ENCODE measurements at places on chromosomes 6 and 20.

GRCh38 chr20:45545754-45546453 lies 1.3 kb downstream of the EPPIN start:
- DNase-seq, result no peak

DNA sequence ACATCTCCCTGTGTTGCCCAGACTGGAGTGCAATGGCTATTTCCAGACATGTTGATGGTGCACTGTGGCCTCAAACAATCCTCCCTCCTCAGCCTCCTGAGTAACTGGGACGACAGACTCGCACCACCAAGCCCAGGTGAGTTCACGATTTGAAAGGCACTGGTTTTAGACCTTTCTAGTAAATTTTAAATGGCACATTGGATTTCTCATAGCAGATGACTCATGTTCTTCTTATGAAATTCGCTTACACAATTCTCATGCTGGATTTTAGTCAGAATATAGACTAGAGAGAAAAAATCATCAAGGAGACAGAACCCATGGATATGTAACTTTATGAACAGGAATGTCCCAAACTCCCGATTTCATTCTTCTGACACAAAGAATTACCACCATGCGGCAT lies 18.1 kb upstream of the PXDC1 start:
- no peak for DNase-seq

DNA sequence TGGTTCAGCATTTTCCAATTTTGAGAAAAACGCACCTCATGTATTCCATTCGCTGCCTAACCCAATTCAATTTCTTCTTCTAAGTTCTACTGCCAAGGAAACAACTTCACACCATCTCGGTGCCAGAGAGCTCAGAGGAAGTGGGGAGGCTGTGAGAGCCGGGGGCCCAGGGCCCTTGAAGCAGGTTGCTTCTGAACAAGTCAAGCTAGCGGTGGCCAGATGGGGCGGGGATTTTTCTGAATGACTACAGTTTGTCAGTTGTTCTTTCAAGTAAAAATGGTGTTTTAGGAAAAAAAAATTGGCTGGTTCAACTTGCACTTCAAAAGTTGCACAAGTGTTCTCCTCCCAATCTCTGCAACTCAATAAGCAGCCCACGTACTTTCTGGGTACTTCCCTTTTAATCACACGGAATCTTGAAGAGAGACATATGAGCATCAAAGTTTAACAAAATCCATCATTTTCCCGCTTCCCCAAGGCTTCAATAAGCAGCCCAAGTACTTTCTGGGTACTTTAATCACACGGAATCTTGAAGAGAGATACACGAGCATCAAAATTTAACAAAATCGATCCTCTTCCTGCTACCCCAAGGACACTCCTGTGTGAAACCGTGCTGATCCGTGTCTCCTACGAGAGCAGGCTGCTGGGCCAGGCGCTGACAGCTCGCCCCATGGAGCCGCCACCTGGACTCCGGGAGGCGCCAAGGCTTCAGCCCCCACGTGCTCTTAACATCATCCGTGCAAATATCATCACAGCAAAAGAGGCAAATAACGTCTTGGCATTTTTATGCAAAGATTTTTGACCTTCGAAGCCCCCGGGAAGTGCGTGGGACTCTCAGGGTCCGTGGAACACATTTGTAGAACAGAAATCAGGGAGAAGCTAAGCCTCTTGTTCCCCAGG lies 186.7 kb upstream of the PDE10A start:
- no peak for DNase-seq

DNA sequence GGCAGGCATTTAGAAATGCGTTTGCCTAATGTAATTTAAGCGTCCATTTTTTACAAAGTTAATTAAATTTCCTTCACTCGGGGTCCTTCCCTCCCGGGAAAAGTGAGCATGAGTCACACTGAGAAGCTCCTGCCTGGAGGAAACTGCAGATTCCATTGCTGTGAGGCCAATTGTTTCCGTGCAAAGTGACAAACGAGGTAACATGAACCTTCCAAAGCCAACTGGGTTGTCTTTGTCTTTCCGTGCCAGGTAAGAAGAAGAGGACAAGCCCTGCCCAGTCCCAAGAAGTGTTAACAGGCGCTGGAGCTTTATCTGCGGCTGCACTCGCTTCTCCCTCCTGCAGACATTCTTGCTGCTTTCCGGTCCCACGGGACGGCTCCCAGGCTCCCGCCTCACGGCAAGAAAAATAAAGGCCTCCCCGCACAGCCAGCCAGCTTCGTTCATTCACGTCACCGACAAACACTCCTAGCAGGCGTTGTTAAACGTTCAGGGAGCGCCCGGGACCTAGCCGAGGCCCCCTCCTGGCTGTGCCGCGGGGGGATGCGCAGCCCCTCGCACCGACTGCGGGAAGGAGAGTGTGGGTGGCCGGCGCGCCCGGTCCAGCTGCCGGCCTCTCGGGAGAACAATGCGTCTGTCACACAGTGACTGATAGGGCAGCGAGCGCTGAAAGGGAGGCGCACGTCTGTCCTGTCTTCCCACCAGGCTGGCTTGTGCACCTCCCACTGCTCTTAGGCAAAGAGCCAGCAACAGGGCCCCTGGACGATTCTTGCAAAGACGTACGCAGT lies 61.5 kb upstream of the HDDC2 start:
- peak; percentile 37 for DNase-seq

- DNase-seq, result no peak
These were observed 181.9 kb downstream of the NFATC2 start for GRCh38 chr20:51360451-51361201.

- DNase-seq, result no peak
These were observed 143.2 kb downstream of the PTCHD4 start for GRCh38 chr6:47967843-47968242.

DNA sequence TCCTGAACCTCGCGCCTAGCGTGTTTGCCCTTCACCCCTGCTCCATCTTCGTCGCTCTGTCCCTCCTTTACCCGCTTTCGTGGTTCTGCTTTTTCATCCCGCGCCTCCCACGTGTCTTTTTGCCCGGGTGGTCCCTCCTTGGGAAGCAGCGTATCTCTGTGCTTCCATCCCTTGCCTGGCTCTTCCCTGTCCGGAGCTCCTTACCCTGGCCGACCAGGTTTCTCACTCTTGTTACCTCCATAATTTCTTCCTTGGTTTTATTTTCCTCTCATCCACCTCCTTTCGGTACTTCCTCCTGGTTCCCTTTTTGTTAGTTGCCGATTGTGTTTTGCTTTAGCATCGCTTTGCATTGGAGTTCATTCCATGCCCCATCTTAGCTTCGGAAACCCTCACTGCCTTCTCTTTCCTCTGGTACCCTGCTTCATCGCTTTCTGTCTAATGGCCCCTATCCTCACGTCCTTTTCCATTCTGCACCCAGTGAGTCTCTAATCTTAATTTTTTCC lies 735 bp downstream of the FAM135A start:
- DNase-seq, result no peak

DNA sequence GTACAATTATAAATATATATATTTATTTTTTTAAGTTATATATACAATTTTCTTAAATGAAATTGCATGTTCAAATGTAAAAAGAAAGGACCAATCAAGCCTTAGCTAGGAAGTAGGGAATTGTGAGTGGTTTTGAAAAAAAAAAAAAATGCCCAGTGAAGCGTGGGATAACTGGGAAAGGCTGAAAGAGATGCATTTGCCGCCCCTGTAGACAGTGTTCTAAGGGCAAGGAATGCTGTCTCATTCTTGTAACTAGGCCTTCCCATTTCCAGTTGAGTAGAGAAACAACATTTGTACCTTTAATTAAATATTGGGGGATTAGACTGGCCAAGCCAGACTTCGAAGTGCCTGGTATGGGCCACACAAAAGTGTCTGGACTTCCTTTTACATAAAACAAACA lies 430.1 kb upstream of the SLC35B3 start:
- DNase-seq, result no peak

- DNase-seq, result peak; percentile 80
These were observed 9.0 kb upstream of the MRPS10 start for GRCh38 chr6:42226645-42227143.

DNA sequence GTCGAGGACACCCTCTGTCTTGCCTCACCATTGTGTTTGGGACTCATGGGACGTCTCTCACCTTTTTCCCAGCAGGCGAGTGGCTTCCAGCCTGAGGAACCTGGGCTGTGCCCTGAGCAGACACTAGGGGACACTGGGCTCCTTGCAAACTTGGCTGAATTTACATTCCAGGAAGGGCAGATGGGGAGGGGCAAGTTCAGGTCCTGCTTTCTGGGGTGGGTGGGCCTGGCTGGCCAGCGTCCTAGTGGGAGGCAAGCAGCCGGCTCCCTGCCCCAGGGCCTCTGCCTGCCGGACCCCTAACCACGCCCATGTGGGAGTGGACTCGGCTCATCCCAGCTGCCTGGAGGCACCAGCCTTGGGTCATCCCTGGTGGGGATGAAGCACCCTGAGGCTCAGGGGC lies 48.2 kb upstream of the MLN start:
- peak; percentile 31 for DNase-seq

DNA sequence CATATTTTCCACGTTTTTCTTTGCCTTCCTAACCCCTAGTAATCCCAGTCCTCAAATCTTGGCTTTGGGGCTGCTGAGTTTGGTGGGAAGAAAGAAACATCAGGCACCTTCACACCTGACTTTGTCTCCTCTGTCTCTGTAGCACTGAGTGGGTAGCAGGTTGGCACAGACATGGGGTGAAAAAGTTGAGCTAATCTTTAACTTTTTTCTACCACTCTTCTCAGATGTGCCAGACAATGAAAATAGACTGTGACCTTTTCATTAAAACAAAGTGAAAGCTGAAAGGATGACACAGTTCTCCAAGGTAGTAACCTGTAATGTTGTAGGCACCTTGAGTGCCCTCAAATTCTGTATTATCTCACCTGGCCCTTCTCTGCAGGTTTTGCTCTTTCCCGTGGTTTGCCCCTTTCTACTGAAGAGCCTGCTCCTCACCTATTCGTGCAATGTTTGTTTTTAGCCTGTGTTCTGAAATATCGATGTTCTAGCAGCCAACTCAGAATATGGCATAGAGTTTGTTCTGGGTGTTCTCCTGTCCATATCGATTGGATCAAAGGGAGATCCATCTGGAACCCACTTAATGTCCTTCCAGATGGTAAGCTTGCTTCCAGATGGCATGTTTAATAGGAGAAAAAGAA lies 57.8 kb upstream of the ATXN1 start:
- DNase-seq, result no peak

- DNase-seq, result no peak
These were observed 3.0 kb downstream of the SPINT4 start for GRCh38 chr20:45725134-45725533.

GRCh38 chr20:15673206-15673605 lies 900.0 kb downstream of the KIF16B start:
- DNase-seq, result no peak

- DNase-seq, result no peak
These were observed 52.4 kb upstream of the IPCEF1 start for GRCh38 chr6:154408891-154409500.

GRCh38 chr20:44166477-44166876 lies 20.5 kb downstream of the JPH2 start:
- peak; percentile 45 for DNase-seq

DNA sequence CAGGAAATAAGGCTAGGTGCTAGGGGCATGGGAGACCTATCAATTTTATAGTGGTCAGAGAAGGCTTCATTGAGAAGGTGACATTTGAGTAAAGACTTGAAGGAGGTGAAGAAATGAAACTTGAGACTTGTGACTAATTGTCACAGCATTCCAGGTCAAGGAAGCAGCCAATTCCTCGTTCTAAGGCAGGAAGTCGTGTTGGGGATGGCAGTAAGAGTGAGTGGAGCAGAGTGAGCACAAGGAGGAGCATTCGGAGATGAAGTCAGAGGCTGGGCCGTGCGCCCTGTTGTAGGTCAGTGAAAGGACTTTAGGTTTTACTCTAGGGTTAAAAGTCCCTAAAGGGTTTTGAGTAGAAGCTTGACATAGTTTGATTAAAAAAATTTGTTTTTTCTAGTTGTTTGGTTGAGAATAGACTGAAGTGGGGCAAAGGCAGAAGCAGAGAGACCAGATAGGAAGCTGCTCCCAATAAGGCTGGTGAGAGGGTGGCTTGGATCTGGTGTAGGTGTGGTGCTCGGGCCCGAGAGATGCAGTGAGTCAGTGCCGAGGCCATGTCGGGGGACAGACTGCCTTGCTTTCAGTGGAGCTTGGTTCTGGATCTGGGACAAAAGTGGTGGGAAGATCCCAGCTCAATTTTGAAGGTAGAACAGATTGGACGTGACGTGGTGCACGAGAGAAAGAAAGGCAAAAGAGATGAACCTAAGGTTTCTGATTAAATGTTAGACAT lies 2.6 kb upstream of the RSPH3 start:
- no peak for DNase-seq

DNA sequence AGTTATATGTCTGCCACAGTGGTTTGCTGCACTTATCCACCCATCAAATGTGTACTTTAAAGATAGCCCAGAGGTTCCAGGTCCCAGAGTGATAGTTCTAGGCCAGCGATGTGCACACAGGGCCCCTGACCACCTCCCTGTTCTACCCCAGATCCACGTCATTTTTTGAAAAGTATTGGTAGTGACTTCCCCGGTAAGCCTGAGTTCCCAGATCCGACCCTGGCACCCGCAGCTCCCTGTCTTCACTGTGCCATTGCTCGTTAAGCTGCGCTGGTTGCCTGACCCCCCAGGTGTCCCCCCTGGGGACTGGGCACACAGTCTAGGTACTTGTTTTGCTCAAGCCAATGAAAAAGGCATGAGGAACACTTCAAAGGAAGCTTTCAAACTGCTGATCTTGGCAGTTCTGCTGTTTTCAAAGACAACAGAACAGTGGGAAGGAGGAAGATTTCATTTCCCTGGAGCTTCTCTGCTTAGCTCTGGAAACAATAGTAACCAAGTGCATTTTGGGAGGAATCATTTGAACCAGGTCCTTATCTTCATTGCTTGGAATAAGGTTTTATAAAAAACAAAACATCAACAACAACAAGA lies 116.3 kb upstream of the TAB2 start:
- DNase-seq, result no peak

GRCh38 chr6:104908031-104908887 lies 48.5 kb upstream of the HACE1 start:
- DNase-seq, result no peak
